ENCODE measurements at places on chromosomes 2 and 18.

DNA sequence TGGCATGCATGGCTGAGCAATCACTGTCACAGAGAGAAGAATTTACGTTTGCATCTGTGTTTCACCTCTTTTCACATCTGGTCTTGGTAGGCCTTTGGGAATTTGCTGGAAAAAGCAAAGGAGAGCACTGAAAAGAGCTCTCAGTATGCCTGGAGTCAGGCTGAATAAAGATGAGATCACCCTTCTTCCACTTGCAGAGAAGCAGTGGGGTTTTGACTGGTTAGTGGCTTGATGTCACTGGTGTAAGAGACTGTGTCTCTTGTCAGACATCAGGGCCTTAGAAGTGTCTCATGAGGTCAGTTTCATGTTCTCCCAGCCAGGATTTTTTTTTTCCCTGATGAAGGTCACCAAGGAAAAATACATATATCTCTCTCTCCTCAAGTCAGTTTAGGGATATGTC is 353.8 kb downstream of the INSIG2 start:
- H3K27me3 ChIP-seq = no peaks in the 10 kb centered on the region
- DNase-seq = no peak
- H3K4me1 ChIP-seq = no peaks in the 10 kb centered on the region

- H3K27ac ChIP-seq = peak overlapping the region; percentile 63
- H3K36me3 ChIP-seq = no peaks in the 10 kb centered on the region
- peaks cover 18% of the 10 kb centered on the region for H3K4me1 ChIP-seq
- peak; percentile 41 for DNase-seq
- H3K27me3 ChIP-seq = no peaks in the 10 kb centered on the region
- H3K4me3 ChIP-seq = peak overlapping the region; percentile 26
Measured at GRCh38 chr2:160427629-160428404, 65.8 kb downstream of the RBMS1 start.

GRCh38 chr2:99032786-99033185 is 96.8 kb upstream of the CRACDL start:
- no peak overlapping the region for H3K27ac ChIP-seq
- no peaks in the 10 kb centered on the region for H3K36me3 ChIP-seq
- no peaks in the 10 kb centered on the region for H3K27me3 ChIP-seq

DNA sequence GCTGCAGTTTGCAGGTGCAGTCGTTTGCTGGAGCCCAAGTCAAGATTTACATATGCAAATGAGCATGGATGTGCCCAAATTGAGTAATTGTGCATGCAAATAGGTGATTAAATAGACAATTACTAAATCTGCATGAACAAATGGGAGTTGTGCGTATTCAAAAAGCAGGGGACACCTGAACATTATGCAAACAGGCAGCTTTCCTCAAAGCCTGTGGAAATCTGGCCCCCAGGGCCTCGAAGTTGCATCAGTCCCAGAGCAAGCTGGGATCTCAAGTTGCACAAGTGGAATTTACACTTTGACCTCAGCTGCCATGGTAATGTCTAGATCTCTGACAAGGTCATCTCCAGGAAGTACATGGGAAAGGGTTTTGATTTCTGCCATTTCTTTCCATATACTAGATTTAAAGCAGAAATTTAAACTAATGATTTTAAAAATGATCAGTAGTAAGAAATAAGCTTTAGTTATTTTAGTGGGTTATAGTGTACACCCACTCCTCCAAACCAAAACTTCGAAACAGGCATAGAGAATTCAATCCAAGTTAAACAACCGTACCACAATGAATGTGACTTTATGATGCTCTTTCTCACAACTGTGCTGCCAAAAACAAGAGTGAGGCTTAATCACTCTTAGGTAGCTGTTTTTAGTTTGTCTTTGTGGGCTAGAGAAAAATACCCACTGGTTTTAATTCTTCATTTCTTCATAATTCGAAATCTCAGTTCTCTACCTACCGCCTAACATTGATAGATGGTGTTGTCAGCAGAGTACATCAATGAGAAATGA is 110.7 kb downstream of the RND3 start:
- H3K4me3 ChIP-seq = no peak overlapping the region
- DNase-seq = no peak
- no peaks in the 10 kb centered on the region for H3K36me3 ChIP-seq
- no peak overlapping the region for H3K27ac ChIP-seq

DNA sequence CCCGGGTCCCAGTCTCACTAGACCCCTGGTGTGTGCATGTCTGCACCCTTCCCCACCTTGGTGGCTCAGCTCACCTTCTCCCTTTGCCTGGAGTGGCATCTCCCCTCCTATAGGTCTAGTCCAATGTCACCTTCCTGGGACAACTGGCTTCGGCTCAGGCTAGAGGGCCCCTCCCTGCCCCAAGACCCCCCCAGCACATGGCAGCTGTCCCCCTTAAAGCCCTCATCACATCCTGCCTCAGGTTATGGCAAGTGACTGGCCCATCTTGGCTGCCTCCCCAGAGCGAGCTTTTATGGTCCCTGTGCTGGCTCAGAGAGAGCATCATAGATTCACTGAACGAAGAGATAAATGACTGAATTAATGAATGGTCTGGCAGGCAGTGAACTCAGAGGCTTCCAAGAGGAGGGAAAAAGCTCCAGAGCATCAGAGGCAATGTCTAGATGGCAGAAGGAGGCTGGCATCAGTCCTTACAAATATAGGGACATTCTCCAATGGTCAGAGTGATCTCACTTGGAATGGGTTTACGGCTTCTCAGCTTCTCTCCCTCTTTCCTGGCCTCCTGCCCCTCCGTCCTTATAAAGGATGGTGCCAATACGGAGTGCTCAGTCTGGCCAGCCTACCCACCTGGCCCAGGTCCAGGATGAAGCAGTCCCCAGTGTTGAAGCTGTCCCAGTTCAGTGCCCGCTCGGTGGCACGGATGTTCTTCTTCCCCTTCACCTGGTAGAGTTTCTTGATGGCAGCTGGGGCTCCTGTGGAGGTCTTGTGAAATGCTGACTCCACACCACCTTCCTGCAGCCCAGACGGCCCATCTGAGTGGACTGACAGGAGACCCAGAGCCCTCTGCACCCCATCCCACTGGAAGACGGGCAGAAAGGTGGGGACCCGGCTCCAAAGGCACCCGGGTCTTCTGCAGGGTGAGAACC is 9.4 kb downstream of the CAPG start:
- no peak overlapping the region for H3K27ac ChIP-seq
- no peak for DNase-seq
- H3K4me3 ChIP-seq = no peak overlapping the region
- H3K4me1 ChIP-seq = peaks cover 4% of the 10 kb centered on the region
- H3K36me3 ChIP-seq = peaks cover 33% of the 10 kb centered on the region
- H3K27me3 ChIP-seq = no peaks in the 10 kb centered on the region

DNA sequence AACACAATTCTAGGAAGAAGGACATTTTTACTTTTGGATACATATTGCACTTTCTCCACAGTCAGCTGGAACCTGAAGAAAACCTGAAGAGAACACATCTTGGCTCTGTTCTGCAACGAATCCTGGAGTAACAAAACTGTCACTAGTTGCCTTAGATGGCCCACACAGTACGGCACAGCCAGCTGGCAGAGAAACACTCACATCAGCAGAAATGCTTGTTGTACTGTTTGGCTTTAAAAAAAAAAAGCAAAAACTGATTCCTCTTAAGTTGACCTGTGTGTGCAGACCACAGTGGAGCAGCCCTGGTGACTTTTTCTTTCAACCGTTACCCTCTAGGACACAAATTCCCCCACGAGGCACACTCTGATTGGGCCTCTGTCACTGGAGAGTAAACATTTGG is 152.3 kb upstream of the TWIST2 start:
- H3K4me3 ChIP-seq = no peak overlapping the region
- no peak overlapping the region for H3K27ac ChIP-seq
- no peaks in the 10 kb centered on the region for H3K4me1 ChIP-seq
- no peaks in the 10 kb centered on the region for H3K27me3 ChIP-seq
- DNase-seq = no peak

GRCh38 chr2:175350105-175350504 is 168.6 kb upstream of the ATP5MC3 start:
- no peaks in the 10 kb centered on the region for H3K36me3 ChIP-seq
- DNase-seq = no peak
- no peak overlapping the region for H3K27ac ChIP-seq
- no peak overlapping the region for H3K4me3 ChIP-seq
- no peaks in the 10 kb centered on the region for H3K4me1 ChIP-seq

DNA sequence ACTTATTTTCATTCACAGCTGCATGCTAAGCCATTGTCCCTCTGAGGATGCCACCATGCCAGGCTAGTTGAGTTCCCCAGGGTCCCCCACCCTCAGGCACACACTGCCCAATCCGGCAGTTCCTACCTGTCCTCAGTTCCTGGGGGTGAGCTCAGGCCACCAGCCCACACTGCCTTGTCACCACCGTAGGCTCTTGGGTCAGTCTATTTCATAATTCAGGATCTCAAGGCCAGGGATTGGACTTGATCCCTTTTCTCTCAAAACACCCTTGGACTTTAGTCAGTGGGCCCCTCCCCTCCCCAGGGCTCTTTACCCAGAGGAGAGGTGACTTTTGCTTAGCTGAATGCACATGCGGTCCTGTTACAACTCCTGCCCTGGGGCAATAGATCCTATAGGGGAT is 18.7 kb upstream of the MC2R start:
- DNase-seq = no peak
- no peak overlapping the region for H3K4me3 ChIP-seq
- H3K4me1 ChIP-seq = no peaks in the 10 kb centered on the region
- no peaks in the 10 kb centered on the region for H3K27me3 ChIP-seq
- no peaks in the 10 kb centered on the region for H3K36me3 ChIP-seq
- H3K27ac ChIP-seq = no peak overlapping the region

GRCh38 chr2:46012618-46013240 is 284.5 kb upstream of the EPAS1 start:
- H3K27me3 ChIP-seq = no peaks in the 10 kb centered on the region
- no peaks in the 10 kb centered on the region for H3K36me3 ChIP-seq
- no peak overlapping the region for H3K27ac ChIP-seq
- H3K4me3 ChIP-seq = no peak overlapping the region
- DNase-seq = no peak

GRCh38 chr18:57534511-57534909 is 52.0 kb downstream of the FECH start:
- H3K27me3 ChIP-seq = no peaks in the 10 kb centered on the region
- no peak for DNase-seq
- H3K36me3 ChIP-seq = no peaks in the 10 kb centered on the region
- H3K4me1 ChIP-seq = no peaks in the 10 kb centered on the region
- H3K27ac ChIP-seq = no peak overlapping the region

DNA sequence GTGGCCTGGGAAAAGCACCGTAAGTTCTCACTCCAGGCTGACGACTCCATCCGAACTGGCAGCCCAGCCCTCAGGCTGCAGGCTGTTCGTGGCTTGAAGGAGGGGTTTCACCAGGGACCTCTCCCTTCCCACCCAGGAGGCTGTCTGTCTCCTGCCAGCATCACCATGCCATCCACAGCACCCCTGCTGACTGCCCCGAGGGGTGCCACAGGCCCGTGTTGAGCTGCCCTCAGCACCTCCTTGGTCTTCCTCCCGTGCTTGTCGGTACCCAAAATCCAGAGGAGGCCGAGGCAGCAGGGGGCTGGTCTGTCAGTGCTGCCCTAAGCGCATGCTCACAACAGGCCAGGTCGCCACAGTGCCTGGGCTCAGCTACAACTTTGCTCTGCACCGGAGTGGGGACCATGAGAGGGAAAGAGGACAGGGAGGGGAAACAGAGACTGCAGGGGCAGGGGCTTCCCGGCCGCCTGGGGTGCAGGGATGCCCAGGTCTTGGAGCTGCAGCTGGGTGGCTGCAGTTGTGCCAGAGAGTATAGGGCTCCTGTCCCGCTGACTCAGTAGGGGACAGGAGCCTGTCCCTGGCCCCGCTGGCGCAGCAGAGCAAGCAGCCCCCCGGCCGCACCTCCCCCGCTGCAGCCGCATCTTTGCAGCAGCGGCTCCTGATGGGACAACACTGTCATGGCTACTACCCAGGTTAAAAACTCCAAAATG is 963.7 kb upstream of the CRIM1 start:
- DNase-seq = no peak
- no peak overlapping the region for H3K27ac ChIP-seq
- no peaks in the 10 kb centered on the region for H3K27me3 ChIP-seq
- H3K36me3 ChIP-seq = no peaks in the 10 kb centered on the region
- H3K4me1 ChIP-seq = no peaks in the 10 kb centered on the region

- DNase-seq = no peak
- H3K4me1 ChIP-seq = peaks cover 8% of the 10 kb centered on the region
- H3K27ac ChIP-seq = no peak overlapping the region
- no peaks in the 10 kb centered on the region for H3K27me3 ChIP-seq
- H3K4me3 ChIP-seq = no peak overlapping the region
- H3K36me3 ChIP-seq = no peaks in the 10 kb centered on the region
Measured at GRCh38 chr2:231640241-231640640, 47.6 kb downstream of the TEX44 start.

DNA sequence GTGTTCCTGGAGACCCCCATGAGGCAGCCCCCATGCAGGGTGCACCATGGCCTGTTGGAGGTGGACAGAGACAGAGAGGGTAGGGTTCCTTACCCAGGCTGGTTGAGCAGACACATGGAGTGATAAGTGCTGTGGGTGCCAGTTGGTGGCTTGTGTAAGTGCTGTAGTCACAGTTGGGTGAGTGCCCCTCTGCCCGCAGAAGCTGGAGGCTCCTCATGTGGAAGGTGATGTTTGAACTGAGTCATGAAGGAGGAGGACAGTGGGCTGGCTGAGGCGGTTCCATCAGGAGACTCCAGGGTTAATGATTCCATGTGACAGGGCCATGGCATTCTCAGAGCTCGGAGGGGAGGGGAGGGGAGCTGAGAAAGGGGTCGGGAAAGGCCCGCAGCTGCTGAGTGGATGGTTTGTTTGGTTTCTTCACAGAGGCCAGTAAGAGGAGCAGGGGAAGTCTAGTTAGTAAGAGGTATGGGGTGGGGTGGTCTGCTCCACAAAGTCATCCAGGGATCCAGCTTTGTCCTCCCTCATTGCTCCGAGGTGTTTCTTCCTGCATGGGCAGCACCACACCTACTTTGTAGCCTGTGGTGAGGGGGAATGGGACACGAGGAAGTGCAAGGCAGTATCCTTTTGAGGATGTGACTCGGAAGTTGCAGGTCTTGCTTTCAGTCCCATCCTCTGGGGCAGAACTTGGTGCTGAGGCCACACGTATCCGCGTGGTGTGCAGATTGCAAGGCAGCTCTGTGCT is 13.6 kb downstream of the IMPA2 start:
- DNase-seq = no peak
- H3K36me3 ChIP-seq = no peaks in the 10 kb centered on the region
- no peaks in the 10 kb centered on the region for H3K27me3 ChIP-seq
- no peak overlapping the region for H3K4me3 ChIP-seq
- no peak overlapping the region for H3K27ac ChIP-seq

GRCh38 chr18:11673560-11673959 is 15.5 kb upstream of the GNAL start:
- no peak for DNase-seq
- no peaks in the 10 kb centered on the region for H3K4me1 ChIP-seq
- no peaks in the 10 kb centered on the region for H3K36me3 ChIP-seq
- H3K27me3 ChIP-seq = no peaks in the 10 kb centered on the region
- H3K27ac ChIP-seq = no peak overlapping the region

- peaks cover 21% of the 10 kb centered on the region for H3K36me3 ChIP-seq
- H3K4me1 ChIP-seq = no peaks in the 10 kb centered on the region
- H3K27ac ChIP-seq = no peak overlapping the region
- H3K27me3 ChIP-seq = no peaks in the 10 kb centered on the region
- H3K4me3 ChIP-seq = no peak overlapping the region
- DNase-seq = no peak
Measured at GRCh38 chr2:158664987-158665386, 130.1 kb upstream of the DAPL1 start.
